ENCODE measurements at places on chromosomes 5 and 9.

DNA sequence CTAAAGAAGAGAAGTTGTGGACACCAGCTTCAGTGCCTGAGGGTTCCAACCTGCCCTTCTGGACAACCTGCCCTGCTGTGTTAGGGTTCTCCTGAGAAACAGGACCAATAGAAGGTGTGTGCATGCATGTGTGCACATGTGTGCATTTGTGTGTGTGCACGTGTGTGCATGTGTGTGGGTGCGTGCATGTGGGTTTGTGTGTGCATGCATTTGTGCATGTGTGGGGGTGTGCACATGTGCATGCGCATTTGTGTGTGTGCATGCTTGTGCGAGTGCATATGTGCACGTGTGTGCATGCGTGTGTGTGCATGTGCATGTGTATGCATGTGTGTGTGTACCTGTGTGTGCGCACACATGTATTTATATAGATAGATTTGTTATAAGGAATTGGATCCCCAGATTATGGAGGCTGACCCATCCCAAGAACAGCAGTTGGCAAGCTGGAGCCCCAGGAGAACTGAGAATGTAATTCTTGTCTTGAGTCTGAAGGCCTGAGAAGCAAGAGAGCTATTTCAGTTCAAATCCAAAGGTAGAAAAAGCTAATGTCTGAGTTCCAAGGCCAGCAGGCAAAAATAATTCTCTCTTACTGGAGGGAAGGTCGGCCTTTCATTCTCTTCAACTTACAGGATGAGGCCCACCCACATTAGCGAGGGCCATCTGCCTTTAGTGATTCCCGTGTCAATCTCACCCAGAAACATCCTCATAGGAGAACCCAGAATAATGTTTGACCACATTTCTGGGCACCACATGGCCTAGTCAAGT, 62.9 kb upstream of the SYNPO start:
- no peak for DNase-seq

DNA sequence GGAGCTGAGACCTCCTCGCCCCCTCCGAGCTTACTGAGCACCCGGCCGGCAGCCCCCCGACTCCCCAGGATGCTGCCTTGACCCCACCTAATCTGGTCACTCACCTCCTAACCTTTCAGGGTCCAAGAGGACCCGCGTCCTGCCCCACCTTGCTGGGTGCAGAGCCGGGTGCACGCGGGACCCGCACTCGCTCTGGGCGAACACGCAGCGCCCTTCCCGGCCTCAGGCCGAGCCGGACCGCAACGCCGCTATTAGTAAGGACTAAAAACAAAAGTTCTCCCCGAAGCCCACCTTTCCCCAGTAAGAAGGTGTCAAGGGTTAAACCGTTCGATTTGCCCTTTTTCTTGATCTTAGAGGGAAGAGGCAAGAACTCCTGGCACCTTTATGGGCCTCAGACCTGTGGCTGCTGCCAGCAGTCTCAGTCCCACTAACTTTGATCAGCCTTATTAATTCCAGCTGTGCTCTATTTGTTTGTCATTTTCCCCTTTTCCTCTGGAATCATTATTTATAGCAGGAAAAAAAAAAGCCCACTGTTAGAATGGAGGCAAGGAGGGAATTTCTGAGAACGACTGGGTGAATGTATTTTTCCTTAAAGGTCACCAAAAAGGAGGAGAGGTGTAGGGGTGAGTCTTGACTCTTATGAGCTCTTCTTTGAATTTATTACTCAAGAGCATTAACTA, 10.5 kb downstream of the IRX2 start:
- DNase-seq = no peak

GRCh38 chr5:39223565-39224156, 4.3 kb upstream of the FYB1 start:
- DNase-seq = no peak

DNA sequence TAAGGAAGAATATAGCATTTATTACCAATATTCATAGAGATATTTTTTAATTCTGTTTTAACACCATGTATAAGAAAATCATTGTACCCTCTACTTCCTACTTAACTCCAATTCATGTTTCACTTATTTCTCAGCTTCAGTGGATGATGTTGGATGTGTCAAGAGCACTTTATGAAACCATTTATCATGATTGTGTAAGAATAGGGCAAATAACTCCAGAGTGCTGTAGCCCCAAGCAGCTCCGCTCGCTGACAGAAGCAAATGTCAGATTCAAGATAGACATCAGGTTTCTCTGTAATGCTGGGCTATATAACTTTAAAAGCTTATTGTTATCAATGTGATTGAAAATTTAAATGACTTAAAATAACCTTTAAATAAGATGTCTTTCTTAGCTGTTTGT, 50.4 kb downstream of the MAST4 start:
- DNase-seq = no peak

DNA sequence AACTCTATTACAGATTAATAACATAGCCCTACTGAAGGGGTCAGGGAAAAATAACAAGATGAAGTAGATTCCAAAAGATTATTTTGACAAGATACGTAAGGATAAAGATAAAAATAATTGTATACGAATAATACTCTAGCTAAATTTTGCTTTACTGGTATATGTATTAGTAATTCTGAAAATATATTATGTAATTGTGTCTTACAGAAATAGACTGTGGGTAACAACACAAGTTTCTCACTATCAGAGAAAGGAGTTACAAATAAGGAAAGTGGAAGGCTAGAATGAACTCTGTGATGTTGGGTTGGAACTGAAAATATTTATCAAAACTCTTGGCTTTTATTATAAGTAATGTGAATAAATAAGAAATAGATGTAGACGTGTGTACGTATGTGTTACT, 26.6 kb upstream of the TUSC1 start:
- DNase-seq = no peak

- no peak for DNase-seq
Measured at GRCh38 chr9:20490246-20490834, 132.0 kb downstream of the MLLT3 start.

GRCh38 chr5:77991084-77991483, 214.9 kb upstream of the TBCA start:
- no peak for DNase-seq

DNA sequence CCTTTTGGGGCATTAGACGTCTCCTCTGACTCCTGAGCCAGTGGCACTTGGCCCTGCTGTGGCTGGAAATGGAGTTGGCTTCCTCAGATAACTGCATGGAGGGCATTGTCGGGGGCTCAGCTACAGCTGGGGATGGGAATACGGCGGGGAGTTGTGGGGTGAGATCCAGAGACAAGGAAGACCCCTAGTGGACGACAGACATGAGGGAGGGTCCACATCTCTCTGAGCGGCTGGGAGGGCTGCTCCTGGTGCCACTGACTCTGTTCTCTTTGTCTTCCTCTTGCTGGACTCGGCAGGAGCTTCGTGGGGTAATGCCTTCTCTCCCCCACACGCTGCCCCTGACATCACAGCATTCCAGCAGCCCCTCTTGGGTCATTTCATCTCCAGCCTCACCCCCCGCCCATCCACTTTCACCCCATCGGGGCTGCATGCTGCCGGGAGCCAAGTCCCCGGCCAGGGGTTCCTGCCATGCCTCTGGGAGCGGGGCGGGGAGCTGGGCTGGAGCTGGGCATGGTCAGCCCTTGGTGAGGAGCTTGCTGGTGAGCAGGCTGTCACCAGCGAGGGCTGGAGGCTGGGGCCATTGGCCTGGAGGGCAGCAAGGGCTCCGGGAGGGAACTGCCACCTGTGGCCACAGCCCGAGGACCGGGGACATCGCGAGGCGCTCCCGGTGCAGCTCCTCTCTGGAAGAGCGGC, 172.3 kb downstream of the CACNA1B start:
- DNase-seq = no peak

GRCh38 chr9:135254176-135255032, 166.9 kb downstream of the OLFM1 start:
- no peak for DNase-seq

DNA sequence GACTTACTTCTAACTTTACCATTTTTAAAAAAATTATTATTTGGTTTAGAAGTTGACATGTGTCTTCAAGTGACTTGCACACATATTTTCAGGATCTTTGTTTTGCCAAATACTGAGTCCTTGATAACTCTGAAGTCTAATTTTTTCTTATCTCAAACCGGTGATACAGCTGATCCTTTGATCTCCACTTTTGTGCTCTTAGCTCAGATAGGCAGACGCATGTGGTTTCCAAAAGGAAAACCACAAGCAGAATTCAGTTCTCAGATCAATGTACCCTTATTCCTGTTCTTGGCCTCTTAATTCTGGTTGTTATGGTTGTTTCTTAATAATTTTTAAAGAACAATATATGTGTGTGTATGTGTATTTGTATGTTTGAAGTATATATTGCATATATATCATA, 238.3 kb upstream of the EDIL3 start:
- no peak for DNase-seq

- no peak for DNase-seq
Measured at GRCh38 chr9:6667633-6668280, 22.2 kb upstream of the GLDC start.

DNA sequence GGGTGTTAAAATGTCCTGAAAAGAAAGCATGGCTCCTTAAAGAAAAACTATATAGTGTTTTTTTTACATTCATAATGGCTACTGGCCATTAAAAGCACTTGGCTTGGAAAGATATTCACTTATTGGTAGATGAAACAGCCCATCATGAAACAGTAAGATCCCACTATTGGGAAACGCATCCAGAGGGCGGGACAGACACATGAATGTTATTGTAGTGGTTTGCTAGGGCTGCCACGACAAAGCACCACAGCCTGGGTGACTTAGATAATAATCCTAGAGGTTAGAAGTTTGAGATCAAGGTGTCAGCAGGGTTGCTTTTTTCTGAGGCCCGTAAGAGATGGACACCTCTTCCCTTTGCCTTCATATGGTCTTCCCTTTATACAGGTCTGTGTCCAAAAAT, 139.4 kb upstream of the ANKH start:
- DNase-seq = no peak

DNA sequence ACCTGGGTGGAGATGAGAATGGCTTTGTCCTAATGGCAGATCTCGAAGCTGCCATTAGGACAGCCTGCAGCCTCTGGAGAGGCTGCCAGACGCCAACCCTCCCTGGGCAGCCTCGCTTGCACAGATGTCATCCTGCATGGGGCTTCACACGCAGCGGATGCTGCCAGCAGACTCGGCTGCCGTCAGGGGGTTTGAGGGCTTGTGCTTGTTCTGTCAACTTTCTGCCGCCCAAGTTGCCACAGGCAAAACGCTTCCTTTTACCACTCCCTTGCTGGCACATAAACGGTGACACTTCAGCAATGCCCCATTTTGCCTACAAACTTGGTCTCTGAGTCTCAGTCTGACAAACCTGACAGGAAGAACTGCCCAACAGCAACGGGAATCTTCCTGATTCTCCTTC, 24.7 kb downstream of the DAP start:
- no peak for DNase-seq

GRCh38 chr9:4116723-4117460, 183.0 kb downstream of the GLIS3 start:
- no peak for DNase-seq

DNA sequence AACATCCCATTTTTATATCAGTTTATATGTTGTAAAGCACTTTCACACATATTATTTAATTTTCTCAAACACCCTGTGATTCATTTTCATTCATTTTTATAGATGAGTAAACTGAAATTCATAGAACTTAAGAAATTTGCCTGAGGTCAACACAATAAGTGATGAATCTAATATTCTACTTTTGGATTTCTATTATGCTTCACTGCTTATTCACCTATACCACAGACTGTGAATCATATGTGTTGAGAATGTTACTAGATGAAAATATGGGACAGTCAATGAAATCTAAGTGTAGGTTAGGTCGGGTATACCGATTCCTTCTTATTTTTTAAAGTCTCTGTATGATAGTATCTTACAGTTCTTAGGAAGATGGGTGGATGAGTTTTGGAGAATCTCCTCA, 24.8 kb downstream of the CDC37L1 start:
- DNase-seq = no peak

- DNase-seq = peak; percentile 12
Measured at GRCh38 chr5:34415559-34416198, 240.4 kb upstream of the RAI14 start.

GRCh38 chr9:125411171-125411756, 149.6 kb downstream of the GAPVD1 start:
- no peak for DNase-seq

DNA sequence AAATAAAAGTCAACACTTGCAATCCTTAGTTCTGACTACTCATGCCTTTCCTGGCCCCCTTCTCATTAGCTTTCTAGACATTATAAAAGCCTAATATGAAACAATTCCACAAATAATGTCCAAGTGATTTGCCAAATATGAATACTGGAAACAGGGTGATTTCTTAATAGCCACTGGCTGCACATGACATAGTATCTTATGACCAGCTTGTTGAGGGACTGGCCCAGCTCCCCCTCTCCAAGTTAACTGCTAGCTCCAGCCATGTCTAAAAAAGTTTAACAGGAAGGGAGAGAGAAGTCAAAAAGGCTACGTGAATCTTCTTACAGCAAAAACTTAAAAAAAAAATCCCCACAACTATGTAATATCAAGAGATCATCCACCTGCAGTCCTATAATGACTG, 1.5 kb downstream of the CERT1 start:
- no peak for DNase-seq

- peak; percentile 49 for DNase-seq
Measured at GRCh38 chr5:123448017-123448617, 24.9 kb upstream of the CEP120 start.

DNA sequence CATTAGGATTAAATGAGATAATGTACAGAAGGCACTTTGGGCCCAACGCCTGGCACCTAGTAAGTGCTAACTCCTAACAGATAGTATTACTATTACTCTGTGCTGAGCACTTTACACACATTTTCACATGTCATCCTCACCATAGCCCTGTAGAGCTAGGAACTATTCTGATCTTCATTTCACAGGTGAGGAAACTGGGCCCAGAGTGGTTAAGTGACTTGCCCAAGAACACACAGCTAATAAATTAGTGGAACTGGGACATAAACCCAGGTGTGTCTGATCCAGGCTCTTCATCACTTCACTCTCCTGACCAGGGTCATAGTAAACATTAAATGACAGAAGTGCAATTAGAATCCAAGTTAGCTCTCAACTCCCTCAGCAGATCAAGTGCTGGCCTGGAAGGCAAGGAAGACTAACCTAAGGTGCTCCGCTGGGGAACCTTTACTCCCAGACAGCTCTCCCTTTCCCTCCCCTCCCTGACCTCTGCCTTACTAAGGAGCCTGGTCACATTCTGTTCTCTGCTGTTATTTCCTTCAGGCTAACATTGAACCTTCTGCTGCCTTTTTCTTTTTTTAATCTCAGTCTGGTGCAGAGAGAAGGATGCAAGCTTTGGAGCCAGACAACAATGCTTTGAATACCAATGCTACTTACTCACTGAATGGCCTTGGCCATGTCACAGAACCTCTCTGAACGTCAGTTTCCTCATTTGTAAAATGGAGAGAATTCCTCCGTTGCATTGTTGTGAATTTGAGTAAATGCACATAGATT, 4.1 kb upstream of the ADRA1B start:
- no peak for DNase-seq

DNA sequence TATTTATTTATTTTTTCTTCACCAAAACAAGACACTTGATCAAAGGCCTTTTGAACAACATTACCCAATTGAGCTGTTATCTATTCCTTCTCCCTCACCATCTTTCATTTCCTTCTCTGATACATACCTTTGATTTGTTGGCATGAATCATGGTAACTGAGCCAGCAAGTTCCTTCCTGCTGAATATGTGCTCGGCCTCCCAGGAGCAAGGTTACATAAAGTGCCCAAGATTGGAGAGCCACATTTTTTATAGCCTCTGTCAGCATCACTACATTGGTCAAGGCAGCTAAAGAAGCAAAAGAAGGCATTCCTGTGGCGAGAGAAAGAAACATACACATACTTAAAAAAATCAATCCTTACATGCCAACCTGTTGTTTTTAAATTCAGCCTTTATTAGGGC, 369.6 kb downstream of the CYLC2 start:
- no peak for DNase-seq
